ENCODE measurements at places on chromosomes 16 and 17.

GRCh38 chr17:81436294-81436849 lies 41.1 kb downstream of the BAHCC1 start:
- no peak for DNase-seq

- DNase-seq, result no peak
Measured at GRCh38 chr16:70692873-70693671, 7.2 kb upstream of the MTSS2 start.

DNA sequence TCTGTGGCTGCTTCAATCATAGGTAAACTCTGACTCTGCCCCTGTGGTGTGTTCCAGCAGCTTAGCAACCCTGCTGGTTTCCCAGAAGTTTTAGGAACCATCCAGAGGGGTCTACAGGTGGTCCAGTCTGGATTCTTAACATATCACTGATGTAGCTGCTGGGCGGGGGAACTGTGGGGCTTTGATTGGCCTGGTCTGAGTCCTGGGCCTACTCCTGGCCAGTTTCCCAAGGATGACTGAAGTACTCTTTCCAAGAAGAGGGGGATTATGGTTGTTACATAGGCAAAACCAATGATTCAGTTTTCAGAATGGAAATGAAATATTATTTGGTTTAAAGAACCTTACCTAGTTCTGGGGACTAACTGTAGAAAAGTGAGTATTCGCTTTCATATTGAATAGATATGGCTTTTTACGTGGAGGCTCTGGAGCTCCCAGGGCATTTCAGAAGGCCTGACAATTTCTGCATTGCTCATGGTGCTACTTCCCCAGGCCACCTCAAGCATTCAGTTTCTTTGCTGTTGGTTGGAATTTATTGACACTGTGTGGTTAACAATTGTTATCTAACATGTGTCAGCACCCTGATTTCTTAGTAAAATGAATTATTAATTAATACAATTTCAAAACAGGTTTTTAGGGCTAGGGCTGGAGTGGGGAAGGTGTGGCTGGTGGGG lies 38.4 kb downstream of the EPN2 start:
- DNase-seq, result no peak

GRCh38 chr16:55273959-55274358 lies 50.0 kb upstream of the IRX6 start:
- DNase-seq, result no peak

DNA sequence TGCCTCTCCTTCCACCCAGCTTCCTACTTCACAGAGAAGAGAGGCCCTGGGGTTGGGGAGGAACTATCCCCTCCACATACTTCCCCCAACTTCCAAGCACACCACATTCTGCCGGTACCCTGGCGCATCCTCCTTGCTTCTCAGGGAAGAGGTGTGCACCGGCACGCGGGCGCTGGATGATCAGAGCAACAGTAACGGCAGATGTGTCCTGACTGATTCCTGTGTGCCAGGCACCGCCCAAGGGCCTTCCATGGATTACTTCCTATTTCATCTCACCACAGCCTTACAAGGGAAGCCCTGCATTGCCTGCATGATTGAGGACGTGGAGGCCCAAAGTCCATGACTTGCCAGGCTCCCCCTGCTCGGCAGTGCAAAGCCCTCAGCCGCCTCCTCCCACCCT lies 21.1 kb upstream of the MLKL start:
- no peak for DNase-seq

DNA sequence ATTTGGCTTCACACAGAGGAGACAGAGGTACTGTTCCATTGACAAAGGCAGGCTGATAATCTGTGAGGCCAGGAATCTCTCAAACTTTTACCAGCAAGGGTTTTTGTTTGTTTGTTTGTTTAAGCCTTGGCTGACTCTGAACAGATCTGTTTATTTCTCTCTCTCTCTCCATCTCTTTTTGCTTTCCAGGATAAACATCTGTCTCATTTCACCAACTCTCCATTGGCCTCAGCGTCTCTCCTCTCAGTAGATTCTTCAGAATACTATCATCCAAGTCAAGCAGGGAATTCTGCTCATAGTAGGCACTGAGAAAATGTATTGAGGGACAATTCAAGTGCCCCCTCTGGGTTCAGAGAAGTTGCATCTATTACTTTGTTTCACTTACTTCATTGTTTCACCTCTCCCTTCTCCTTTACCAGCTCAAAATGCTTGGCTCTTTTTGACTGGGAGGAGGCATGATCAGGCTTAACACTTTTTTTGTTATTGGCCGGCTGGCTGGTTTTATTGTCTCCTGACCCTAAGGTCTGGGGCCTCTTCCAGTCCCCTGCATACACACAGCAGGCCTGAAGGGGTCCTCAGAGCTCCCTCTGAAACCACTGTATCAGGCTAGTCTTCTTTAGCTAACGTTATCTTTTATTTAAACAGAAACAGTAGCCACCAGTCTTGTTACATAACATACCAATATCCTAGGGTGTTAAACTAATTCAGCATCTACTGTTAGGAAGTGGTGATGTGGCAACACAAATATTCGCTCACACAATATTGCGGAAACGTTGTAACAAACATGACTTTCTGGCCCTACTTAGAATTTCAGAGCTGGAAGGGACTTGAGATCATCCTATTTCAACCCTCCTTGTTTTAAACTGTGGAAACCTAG lies 2.0 kb upstream of the YPEL2 start:
- DNase-seq, result peak; percentile 72

GRCh38 chr17:16997514-16998429 lies 25.9 kb upstream of the TNFRSF13B start:
- DNase-seq, result no peak

GRCh38 chr17:16872351-16873173 lies 99.4 kb downstream of the TNFRSF13B start:
- no peak for DNase-seq

DNA sequence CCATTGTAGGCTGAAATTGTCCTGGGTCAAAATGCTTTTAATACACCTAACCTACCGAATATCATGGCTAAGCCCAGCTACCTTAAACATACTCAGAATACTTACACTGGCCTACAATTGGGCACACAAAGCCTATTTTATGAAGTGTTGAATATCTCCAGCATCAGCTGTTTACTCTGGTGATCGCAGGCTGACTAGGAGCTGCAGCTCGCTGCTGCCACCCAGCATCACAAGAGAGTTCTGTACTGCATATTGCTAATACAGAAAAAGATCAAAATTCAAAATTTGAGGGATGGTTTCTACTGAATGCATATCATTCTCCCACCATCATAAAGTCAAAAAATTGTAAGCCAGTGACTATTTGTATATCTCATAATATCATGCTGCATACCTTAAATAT lies 55.3 kb downstream of the ULK2 start:
- DNase-seq, result no peak

- no peak for DNase-seq
Measured at GRCh38 chr17:3501344-3501743, 25.5 kb downstream of the ASPA start.

- DNase-seq, result no peak
Measured at GRCh38 chr16:89437251-89437987, 52.9 kb downstream of the ANKRD11 start.

DNA sequence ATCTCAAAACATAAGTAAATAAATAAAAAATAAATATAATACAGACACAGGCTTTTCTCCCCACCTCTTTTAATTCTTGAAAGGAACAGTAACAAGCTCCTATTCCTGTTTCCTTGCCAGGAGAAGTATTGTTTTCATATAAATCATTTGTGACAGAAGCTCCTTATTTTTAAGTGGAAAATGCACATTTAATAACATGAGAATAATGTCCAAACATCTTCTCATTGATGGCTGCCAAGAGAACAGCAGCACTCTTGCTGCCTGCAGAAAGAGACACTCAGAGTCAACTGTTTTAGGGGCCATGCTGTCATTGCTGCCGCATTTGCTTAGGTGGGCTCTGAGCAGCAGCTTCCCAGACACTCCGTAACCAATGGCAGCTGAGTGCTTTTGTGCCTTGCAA lies 580.1 kb downstream of the WWOX start:
- DNase-seq, result no peak

GRCh38 chr17:36722121-36722902 lies 120.9 kb downstream of the MRM1 start:
- DNase-seq, result peak; percentile 90

DNA sequence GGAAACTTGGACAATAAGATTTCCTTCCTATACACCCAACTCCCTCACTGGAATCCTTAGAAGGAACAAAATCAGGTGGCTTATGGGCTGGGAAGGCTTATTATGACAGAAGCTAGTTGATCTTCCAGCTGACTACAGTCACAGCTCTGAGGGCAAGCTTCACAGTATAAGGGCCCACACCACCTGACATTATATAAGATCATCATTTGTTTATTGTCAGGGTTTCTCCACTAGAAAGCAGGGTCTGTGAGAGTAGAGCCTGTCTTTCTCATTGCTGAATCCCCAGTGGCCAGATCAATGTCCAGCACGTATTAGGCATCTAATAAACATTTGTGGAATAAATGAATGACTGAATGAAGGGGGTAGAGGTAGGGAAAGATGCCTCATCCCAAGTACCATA lies 57.8 kb upstream of the PHOSPHO1 start:
- no peak for DNase-seq

DNA sequence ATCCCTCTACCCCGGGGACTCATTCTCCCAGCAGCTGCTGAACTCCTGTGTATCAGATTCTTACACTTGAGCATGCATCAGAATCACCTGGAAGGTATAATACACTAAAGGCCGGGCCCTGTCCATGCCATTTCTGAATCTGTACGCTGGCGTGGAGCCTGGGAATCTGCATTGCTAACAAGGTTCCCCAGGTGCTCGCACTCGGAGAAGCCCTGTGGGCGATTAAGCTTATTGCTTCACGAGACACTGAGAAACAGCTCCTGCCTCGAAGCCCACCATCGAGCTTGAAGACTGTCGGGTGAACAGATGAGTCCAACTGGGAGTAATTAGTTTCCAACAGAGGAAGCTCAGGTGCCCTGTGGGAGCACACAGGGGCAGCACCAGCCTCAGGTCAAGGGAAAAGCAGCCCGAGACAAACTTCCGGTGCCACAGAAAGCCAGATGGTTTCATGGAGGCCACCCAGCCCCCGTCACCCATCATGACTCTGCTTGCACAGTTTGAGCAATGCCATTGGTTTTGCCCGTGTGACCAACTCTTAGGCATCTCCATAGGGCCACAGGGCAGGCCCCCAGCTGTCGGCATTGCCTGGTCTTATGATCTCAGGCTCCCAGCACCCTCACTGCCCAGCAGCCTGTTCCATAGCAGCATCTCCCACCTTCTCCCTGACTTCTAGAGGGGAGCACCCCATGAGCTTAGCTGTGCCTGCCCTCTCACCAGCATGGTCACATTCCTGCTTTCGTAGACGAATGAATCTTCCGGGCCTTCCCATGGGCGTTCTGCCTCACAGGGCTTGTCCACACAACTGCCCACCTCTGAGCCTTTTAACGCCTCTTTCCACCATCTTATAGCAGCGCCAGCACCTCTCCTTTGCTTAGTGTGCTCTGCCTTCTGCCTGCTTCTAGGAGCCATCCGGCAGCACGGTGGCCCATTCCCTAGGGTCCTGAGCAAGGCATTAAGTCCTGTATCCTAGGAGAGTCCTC lies 10.9 kb downstream of the CTRB2 start:
- no peak for DNase-seq

GRCh38 chr17:43010667-43011308 lies 4.2 kb downstream of the IFI35 start:
- DNase-seq, result no peak

- DNase-seq, result no peak
Measured at GRCh38 chr17:71900621-71901229, 220.1 kb upstream of the SOX9 start.

GRCh38 chr17:18009609-18010420 lies 29.2 kb downstream of the ATPAF2 start:
- no peak for DNase-seq

DNA sequence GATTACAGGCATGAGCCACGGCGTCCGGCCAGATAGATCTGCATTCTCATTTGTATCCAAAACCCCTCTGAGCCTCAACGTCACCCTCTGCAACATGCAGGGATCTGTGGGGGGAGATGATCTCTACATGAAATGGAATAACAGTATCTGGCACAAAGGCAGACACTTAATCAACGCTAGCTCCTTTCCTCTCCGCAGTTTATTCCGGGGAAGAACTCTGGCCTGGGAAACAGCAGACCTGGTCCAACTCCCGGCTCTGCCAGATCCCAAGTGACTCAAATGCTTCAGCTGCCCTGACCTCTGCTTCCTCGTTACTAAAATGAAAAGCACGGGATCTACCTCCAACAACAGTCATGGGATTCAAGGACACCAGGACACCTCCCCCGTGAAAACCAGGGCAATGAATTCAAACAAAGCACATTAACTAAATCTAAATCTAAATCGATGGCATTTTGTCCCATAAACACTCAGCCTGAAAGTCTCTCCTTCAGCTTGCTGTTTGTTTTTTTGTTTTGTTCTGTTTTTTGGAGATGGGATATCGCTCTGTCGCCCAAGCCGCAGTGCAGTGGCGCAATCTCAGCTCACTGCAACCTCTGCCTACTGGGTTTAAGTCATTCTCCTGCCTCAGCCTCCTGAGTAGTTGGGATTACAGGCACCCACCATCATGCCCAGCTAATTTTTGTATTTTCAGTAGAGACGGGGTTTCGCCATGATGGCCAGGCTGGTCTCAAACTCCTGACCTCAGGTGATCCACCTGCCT lies 78.2 kb downstream of the NXN start:
- DNase-seq, result no peak

DNA sequence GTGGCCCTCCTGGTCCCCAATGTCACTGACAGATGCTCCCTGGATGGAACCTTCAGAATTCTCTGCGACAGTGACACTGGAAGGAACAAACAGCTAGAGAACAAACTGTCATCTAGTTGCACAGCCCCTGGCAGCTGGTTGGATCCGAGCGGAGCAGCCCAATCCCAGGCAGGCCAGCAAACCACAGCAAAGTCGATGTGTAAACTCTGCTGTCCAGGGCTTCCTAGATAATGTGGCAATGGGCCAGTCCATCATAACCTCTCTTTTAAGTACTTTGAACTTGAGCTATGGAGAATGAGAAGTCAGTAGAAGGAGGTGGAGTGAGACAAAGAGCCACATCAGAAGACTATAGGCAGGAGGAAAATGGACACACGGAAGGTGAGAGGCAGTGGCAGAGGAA lies 323.0 kb downstream of the CBLN1 start:
- DNase-seq, result no peak

GRCh38 chr17:79478051-79478461 lies 132.8 kb downstream of the RBFOX3 start:
- no peak for DNase-seq

DNA sequence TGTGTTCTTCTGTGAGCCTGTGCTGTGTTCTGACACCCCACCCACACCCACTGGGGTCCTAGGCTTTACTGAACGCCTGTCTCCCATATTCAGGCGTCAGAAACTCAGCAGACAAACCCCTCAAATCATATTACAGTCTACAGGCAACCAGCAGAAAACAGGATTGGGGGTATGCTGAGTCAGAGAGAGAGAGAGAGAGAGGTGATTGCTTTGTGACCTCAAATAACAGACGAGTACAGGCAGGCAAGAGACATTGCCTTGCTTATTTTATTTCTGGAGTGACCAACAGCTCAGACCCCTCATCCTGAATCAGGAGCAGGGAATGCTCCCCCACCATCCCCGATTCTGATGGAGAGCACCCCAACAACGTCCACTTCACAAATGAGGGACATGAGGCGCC lies 473.9 kb downstream of the PMP22 start:
- DNase-seq, result no peak

- no peak for DNase-seq
Measured at GRCh38 chr17:66863820-66864219, 28.9 kb downstream of the CACNG5 start.

GRCh38 chr16:14117051-14117450 lies 45.9 kb downstream of the MRTFB start:
- DNase-seq, result no peak

- DNase-seq, result no peak
Measured at GRCh38 chr16:85728879-85729278, 22.0 kb downstream of the C16orf74 start.

GRCh38 chr17:41411072-41411840 lies 13.1 kb downstream of the KRT37 start:
- DNase-seq, result no peak

- DNase-seq, result no peak
Measured at GRCh38 chr17:27579897-27580321, 51.1 kb upstream of the LGALS9 start.
